ENCODE measurements at places on chromosomes 7 and 10.
A peak's percentile ranks its signal among the peaks of the same experiment; 100 is the strongest.

- no peak for DNase-seq
Observed at GRCh38 chr7:29859524-29860185, 53.3 kb downstream of the WIPF3 start.

- no peak for DNase-seq
Observed at GRCh38 chr10:107164992-107165391, 486 bp upstream of the SORCS1 start.

- DNase-seq, result no peak
Observed at GRCh38 chr10:15748126-15748525, 28.4 kb upstream of the ITGA8 start.

DNA sequence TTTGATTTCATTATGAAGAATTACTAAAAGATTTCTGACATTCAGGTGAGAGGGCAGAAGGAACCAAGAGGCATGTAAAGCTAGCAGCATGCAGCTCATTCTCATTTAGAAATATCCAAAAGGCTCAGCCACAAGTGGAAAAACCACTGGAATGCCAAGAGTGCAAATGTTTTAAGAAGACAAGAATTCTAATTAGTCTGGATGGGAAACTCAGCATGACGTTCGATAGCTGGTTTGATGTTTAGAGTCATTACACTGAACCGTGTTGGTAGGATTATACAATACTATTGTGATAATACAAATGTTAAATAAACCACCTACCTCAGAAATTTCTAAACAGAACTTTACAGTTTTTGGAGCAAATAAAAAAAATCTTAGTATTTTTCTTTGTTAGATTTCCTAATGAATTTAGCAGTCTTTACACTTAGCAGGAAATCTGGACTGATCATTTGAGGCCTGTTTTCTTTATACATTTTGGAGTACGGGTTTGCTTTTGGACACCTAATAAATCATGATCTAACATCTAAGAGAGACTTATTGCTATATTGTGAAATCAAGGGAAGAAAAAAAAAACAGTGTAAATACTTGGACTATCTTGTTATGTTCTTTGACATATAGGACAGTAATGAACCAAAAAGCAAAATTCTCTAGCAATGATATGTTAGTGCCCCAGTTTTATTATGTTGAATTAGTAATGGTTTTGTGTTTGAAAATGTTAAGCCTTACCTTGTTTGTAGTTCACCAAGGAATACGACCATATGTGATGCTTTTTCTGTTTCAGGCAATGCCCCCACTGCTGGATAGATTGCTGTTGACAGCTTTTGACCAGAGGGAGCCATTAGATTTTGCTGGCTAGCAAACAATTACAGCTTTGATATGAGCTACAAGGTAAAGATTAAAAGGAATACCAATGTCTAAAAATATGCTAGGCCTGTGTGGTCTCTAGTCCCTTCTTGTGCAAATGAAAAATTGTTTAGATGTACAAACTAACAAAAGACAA, 354.1 kb upstream of the SEMA3A start:
- no peak for DNase-seq

GRCh38 chr10:58854811-58855210, 321.6 kb upstream of the PHYHIPL start:
- no peak for DNase-seq

DNA sequence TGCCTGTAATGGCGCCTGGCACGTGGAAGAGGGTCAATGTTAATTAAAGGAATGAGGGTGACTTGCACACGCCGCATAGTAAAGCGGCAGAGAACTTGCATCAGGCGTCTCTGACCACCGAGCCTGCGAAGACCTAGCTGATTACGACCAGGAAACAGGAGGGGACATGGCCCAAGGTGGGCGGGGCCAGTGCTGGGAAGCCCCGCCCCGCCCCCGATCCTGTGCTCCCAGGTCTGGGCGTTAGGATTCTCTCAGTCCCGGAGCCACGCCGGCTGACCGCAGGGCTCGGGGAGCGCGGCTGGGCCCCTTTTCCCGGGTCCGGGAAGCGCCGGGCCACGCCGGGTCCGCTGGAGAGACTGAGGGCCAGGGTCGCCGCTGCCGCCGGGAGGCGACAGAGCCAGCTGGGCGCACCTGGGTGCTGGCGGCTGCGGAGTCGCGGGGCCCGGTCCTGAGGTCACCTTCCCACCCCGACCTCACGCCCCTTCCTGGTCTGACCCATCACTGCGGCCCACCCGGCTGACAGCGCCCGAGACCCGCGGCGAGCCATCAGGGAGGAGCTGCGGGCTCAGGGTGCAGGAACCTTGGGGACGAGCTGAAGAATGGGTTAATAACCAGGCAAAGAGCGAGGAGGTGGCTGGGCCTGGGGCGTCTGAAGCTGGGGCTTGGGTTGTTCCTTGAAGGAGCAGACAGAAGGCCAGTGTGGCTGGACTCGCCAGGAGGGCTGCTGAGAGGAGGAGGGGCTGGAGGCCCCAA, 23.0 kb upstream of the GRID1 start:
- no peak for DNase-seq

DNA sequence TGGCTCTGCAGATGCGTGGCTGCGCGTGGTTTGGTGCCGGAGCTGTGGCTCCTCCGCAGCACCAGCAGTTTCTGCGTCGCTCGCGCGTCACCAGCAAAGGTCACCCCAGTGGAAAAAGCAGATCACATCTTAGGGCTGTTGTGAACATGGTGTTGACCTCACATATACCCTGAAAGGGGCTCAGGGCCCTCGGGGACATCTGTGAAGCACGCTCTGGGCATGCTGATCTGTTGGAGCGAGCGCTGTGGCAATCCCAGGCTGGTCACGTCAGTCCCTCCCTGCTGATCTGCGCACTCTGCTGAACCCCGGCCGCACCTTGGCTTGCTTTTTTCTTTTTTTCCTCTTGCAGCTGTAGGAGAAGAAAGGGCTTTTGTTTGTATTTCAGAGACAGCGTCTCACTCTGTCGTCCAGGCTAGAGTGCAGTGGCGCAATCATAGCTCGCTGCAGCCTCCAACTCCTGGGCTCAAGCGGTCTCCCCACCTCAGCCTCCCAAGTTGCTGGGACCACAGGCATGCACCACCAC, 33.3 kb upstream of the AP5Z1 start:
- DNase-seq, result no peak

- DNase-seq, result no peak
Observed at GRCh38 chr10:33746836-33747268, 412.4 kb upstream of the NRP1 start.

GRCh38 chr7:116249969-116250553, 39.7 kb downstream of the TES start:
- no peak for DNase-seq

DNA sequence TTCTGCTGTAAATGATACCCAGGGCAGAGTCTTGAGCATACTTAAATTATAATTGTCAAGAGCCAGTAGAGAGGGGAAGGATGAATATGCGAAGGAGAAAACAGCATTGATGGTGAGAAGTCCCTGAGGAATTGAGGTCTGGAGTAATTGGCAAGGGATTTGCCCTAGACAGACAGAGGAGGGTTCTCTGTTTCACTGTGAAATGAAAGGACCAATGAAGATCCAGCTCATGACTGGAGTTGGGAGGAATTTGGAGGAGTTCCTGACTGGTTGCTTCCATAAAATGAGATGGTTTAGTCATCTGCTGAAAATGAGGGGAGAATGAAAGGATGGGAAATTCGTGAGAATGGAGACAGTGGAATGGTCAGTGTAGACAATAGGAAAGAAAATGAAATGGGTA, 6.8 kb downstream of the PRPF18 start:
- DNase-seq, result no peak

GRCh38 chr10:80196270-80196949, 8.9 kb downstream of the ANXA11 start:
- DNase-seq, result no peak

GRCh38 chr7:155792315-155792960, 19.8 kb downstream of the SHH start:
- no peak for DNase-seq

DNA sequence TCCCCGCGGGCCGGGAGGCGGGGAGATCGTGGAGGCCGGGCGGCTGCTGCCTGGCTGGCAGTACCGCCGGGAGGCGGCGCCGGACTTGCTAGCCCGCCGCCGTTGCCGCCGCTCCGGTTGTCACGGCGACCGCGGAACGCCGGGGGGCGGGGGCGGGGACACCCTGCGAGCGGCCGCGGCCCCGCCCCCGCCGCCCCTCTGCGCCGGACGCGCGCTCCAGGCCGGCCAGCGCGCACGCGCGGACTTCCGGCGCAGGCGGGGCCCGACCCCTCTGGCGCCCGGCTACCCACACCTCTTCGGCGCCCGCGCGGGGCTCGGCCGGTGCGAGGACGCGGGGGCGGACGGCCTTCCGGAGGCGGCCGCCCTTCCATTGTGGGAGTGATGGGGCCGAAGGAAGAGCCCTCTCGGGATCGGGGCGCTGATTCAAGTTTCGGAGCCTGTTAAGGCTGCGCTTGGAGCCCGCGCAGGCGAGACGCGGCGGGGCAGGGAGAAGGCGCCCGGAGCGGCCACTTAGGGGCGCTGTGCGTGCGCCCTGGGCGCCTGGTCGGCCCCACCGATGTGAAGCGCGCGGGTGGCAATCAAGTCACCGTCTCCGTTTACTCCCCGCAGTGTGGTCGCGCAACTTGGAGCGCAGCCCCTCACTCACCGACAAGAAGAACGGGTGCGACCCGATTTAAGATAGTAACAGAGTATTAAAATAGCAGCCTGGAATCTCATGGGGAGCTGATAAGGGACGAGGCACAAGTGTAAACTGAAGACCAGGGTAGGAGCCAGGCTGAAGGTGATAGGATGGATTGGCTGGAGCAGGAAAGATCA, 449 bp upstream of the DPY19L1 start:
- peak; percentile 91 for DNase-seq

GRCh38 chr10:122531939-122532338, 28.6 kb upstream of the DMBT1 start:
- no peak for DNase-seq

GRCh38 chr7:117750612-117751563, 122.4 kb downstream of the CTTNBP2 start:
- DNase-seq, result no peak

DNA sequence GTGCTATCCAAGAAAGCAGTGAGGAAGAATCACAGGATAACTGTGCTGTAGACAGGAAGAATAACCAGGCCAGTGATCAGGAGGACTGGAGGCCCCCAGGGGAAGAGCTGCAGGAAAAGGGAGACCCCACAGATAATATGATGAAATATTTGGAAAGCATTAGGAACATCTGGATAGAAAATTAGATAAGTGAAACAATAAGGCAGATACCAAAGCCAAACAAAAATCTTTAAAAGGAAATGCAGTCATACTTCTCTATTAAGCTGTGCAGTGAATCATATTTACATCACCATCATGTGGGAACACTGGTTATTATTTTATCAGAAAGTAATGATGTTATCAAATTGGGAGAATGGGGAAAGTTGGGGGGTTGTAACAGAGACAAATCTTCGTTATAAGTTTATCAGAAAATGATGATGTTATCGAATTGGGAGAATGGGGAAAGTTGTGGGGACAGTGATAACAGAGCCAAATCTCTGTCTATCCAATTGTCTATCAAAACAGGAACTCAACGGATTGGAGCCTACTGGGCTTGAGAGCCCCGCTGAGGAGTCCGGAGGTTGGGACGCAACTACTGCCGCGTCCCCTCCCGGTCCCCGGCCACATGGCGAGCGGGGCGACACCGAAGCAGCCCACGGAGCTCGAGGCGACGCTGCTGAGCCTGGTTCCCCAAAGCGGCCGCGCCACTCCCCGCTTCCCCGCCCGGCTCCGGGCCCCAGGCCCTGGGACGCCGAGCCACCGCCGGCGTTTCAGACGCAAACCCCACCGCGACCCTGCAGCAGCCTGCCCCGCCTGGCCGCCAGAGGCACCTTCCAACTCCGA, 14.0 kb upstream of the RALA start:
- DNase-seq, result no peak

DNA sequence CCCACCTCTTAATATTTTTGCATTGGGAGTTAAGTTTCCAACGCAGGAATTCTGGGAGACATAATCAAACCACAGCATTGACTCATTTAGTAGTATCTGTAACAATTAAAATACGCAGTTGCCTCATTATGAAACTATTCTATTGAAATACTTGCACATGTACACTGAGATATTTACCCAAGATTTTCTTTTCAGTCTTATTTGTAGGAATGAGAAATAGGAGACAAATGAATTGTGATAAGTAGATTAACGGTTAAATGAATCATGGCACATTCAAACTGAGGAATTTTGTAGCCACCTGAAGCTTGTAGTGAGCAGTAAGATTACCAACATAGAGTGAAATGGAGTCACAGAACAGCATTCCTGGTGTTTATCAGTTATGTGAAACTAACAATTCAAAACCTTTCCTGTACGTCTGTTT, 18.1 kb downstream of the RP9 start:
- DNase-seq, result no peak

- no peak for DNase-seq
Observed at GRCh38 chr7:28409716-28410627, 2.3 kb upstream of the CREB5 start.

GRCh38 chr7:25385506-25386136, 157.3 kb upstream of the NPVF start:
- DNase-seq, result no peak

GRCh38 chr7:134935701-134936100, 50.6 kb upstream of the AGBL3 start:
- no peak for DNase-seq

DNA sequence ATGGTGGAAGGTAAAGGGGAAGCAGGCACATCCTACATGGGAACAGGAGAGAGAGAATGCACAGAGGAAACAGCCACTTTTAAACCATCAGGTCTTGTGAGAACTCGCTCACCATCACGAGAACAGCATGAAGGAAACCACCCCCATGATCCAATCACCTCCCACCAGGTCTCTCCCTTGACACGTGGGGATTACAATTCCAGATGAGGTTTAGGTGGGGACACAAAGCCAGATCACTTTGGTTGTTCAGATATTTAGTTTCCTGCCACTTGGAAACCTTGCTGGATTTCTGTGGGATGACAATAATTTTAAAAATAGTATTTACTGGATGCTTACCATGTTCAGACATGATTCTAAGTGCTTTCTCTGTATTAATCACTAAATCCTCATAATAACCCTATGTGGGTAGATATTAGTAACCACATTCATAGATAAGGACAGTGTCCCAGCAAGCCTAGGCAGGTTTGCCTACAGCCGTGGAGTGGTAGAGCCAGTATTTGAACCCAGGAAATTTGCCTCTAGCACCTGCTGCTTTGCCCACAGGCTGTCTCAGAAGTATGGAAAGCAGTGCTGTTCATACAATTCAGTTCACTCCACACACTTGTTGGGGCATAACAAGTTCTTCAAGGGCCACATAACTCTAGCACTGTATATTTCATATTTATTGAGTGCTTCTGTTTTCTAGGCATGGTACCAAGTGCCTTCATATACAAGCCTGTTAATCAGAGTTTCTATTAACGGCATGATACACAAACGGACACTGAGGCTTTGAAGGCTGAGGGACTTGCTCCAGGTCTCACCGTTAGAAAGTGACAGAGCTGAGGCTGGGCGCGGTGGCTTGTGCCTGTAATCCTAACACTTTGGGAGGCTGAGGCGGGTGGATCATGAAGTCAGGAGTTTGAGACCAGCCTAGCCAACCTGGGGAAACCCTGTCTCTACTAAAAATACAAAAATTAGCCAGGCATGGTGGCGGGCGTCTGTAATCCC, 8.3 kb downstream of the TLL2 start:
- no peak for DNase-seq

DNA sequence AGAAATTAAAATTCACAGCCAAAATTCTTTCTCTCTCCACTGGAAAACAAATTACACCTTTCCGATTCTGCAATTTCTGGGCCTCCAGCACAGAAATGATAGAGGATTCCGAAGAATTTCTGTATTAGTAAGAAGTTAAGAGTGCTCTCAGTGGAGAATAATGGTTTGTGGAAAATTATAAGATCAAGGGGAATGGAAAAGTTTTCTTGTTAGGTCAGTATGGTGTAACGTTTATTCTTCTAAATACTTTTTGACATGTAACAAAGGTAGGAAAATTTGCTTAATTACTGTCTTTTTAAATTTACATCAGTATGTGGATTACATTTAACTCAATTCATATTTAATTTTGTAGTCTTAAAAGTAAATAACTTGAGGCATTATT, 288.3 kb upstream of the NFE2L3 start:
- DNase-seq, result no peak
